CD4-positive, alpha-beta T cell treated with Interleukin-6 for 4 hours (primary cell): ENCODE measurements at places on chromosomes 1 and 21.

GRCh38 chr1:41481109-41481775 is 3.2 kb downstream of the EDN2 start:
- DNase-seq: no peak

DNA sequence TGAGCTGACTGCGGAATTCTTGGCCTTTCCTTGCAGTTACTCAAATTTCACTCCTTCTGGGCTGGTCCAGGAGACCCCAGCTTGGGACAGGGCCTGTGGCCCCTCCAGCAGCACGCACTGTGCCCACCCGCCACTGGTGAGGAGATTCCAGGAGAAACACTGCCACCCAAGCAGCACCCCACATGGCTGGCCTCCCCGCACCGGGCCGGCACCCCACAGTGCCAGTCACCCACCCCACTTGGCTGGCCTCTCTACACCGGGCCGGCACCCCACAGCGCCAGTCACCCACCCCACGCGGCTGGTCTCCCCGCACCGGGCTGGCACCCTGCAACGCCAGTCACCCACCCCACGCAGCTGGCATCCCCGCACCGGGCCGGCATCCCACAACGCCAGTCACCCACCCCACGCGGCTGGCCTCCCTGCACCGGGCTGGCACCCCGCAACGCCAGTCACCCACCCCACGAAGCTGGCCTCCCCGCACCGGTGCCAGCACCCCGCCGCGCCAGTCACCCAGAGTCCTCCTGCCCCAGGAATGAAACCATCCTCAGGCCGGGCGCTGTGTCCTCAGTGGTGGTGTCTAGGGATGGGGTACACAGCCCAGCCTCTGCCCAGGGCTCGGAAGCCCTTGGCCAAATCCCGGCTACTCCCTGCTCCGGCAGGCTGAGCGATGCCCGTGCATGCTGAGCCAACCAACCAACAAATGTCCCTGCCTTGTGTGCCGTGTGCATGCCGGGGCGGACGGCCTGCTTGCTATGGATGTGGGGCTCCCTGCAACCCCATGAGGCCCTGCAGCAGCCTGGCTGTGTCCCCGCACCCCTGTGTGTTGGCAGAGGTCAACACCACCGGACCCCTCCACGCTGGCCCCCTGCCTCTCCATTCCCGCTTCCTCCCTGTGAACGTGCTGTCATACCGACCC is 38.6 kb upstream of the TSPEAR start:
- no peak for DNase-seq

- no peak for DNase-seq
Measured at GRCh38 chr1:94235189-94236012, 2.0 kb downstream of the ARHGAP29 start.

DNA sequence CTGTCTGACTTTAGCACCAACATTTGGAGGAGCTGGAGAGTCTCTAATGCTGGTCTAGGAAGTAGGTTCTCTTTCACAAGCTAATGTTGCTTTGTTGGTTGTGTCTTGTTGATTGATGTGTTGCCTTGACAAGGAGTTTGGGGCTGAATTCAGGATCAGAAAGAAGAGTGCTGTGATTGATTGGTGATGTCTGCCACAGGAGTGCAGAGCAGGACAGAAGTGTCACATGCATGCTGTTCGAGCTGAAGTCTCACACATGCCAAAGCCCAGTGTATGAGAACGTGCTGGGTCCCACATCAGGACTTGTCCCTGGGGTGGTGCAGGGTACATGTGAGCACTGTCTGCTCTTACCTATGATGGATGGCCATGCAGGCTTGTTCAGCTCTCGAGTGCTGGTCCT is 694.4 kb downstream of the MATN1 start:
- DNase-seq: no peak

DNA sequence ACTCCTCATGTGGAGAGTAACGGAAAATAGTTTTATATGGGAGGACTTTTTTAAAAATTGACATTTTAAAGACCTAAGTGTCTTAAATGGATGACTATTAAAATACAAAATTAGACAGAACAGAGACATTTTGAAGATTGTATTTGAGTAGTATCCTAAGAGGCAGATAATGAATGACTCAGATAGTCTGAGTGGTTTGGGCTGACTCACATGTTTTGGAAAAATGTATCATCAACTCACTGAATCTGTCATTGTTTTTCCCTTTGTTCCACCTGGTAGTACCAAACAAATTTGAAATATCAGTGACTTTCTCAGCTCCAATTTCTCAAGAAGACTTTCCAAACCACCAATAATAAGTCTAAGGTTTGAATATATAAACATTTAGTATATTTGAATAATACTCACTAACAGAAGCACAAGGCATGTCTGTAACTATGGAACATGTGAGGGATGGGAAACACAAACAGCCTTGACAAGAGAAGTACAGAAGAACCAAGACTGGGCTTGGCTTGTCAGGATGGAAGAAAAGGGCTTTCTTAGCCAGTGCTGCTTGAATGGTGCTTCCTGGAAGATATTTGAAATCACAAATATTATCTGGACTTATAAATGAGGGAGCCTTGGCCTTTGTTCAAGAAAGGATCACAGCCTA is 90.6 kb downstream of the SGIP1 start:
- no peak for DNase-seq

- DNase-seq: no peak
Measured at GRCh38 chr1:160399544-160400222, 681 bp upstream of the VANGL2 start.
